CD4-positive, alpha-beta T cell treated with Interferon gamma for 1 hour (primary cell): ENCODE measurements at places on chromosomes 16 and 17.

- peak; percentile 69 for DNase-seq
Measured at GRCh38 chr17:34980681-34981537, 597 bp downstream of the LIG3 start.

DNA sequence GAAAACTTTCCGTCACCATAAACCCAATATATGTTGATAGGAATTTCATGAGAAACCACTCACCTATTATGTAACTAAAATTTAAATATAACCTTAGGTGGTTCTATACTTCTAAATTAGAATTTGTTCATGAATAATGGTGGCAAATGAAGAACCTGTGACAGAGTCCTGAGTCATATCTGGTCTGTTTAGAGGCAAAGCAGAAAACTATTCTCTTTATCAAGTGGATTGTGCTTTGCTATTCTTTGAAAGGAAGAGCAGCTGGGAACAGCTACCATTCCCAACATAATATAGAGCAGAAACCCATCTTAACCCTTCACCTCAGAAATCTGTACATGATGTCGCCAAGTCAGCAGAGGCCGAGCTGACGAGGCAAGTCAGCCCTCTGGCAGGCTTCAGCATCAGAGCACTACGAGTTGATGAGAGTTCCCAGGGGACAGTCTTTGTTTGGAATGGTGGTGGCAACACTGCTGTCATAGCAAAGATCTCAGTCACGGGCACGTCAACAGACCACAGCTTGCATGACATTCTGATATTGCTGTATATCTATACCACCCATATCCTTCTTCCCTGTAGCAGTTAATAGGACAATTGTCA is 631.9 kb upstream of the CA10 start:
- DNase-seq = no peak

DNA sequence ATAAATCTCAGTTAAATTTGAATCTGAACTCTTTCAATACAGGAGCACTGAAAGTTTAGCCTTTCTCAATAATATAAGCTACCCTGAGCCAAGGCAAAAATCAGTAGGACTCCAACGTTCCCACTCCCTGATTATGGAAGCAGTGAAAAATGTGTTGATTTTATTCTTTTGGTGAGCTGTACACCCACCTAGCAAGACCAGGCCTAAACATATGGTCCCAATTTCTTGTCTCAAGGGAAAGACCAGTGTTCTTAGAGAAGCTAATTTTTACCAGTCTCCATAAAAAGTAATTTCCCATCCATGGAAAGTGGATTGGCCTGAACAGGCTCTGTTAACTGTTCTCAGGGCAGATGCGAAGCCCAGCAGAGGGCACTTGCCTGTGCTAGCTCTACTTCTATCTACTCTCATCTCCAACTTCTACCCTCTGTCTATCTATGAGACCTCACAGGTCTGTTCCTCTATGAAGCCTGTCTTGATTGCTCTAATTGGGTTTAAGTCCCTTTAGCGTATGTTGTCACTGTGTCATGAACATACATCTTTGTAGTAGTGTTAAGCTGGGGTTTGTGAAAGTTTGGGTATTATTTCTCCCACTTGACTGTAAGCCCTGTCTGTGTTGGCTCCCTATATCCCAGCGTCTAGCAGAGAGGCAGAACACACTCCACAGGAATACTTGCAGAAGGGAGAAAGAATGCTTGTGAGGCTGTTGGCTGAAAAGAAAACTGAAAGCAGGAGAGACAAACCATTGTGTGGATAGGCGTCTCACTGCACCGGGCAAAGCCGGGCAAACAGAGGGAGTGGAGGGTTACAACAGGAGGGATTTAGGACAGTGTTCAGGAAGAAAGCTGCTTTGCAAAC is 167.1 kb upstream of the MAF start:
- DNase-seq = no peak

DNA sequence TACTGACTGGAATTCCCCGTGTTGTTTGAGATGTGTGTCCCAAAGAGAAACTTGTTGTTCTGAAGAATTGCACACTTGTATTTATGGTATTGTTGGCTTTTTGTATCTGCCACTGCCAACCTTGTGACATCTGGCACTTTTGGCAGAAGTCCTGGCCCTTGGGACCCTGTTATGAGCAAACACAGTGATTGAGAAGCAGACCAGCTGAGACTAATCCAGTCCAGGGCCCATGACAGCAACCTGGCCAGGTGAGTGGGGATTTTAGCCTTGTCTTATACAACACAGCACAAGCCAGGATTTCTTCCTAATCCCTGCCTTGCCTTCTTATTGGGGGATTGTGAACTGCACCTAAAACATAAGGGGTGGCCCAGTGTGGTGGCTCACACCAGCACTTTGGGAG is 80.0 kb downstream of the NTN1 start:
- no peak for DNase-seq

- no peak for DNase-seq
Measured at GRCh38 chr16:17435318-17435717, 35.4 kb downstream of the XYLT1 start.

DNA sequence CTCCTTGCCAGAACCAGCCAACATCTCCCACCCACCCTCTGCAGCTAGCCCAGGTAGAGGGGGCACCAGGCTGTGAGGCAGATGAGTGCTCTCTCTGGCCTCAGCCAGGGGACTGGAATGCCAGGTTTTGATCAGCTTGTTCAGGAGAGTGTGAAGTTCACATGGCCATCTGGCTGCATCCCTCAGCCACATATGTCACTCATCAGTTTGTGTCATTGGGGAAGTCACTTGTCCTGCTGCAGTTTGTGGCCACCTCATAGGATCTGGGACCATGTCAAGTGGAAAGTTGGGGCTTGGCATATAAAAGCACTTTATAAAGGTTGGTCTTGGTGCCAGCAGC is 147.6 kb downstream of the SOCS1 start:
- no peak for DNase-seq

DNA sequence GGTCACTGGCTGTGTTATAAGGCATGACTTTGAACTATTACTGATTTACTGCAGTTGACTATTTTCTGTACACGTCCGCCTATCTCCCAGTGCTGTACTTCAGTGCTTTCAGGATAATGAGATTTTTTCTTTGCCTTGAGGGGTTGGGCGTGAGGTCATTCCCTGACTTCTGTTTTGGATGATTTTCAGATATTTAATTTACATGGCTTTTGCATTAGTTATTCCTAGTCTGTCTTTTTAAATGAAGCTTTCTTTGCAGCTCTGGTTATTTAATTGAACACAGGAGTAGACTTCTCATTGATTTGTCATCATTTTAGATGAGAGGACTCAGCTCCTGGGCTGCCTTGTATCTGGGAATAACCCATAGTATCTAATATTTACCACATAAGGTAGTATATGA is 23.7 kb downstream of the WIPF2 start:
- no peak for DNase-seq

- no peak for DNase-seq
Measured at GRCh38 chr16:89548344-89549006, 12.0 kb upstream of the RPL13 start.

DNA sequence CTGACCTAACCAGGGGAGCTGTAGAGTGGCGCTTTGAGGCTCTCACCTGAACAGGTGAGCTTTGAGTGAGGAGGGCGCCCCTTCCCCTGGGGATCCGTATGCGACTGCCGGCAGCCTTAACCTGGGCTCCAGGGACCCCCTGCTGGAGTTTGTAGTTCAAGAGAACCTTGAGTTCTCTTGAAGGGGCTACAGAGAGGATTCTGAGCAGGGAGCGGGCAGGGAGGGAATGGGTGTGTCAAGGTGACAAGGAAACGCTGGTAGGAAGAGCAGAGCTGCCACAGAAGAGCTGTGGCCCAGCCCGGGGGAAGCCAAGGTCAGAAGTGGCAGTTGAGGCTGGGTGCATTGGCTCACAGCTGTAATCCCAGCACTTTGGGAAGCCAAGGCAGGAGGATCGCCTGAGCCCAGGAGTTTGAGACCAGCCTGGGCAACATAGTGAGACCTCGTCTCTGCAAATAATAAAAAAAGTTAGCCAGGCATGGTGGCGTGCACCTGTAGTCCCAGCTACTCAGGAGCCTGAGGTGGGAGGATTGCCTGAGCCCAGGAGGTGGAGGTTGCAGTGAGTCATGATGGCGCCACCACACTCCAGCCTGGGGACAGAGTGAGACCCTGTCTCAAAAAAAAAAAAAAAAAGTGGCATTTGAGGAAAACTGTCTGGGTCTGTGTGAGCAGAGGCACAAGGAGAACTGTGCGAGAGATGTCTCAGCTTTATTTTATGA is 1.2 kb downstream of the LLGL2 start:
- no peak for DNase-seq

DNA sequence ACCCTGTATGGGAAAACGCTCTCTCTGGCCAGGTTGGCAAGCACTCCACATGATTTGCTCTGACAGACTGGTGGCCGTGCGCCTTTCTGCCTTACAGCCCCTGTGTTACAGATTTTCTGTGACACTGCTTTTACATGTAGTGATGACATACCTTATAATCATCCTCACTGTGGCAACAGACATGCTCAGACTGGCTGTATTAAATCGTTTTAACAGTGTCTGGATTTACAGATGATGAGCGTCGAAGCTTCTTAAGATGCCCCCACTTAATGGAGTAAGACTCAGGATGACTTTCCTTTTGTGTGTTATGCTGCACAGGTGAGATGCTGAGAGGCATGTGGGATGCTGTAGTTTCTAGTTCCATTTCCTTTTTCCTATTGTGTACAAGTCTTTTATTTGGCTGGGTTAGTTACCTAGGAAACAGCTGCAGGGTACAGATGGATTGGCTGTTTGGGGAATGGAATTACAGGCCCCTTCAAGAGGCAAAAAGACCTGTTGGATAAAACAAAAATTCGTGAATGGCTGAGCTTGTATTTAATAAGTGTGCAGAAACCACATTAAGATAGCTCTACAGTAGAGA is 20.9 kb upstream of the VWA3A start:
- DNase-seq = no peak

DNA sequence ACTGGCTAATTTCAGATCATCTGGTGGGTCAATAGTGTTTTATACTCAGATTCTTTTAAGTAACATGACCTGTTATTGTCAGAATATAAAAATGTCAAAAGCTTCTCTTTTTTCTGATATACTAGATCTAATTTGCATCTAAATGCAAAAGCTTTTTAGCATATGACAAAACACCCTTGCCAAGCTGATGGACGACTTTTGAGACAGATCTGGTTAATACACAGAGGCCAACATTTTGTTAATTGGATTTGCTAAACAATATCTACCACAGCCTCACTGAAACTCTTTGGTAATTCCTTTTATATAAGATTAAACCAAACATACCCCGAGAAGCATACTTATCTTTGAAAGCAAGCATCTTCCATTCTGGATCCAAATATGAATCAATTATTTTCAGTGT is 10.3 kb upstream of the NOL11 start:
- no peak for DNase-seq

GRCh38 chr16:76963614-76964315 is 227.2 kb upstream of the MON1B start:
- no peak for DNase-seq

GRCh38 chr16:11793840-11794239 is 3.2 kb downstream of the ZC3H7A start:
- DNase-seq = no peak

GRCh38 chr17:83109386-83109785 is 30.0 kb downstream of the METRNL start:
- DNase-seq = no peak

- DNase-seq = no peak
Measured at GRCh38 chr17:6670999-6671398, 19.4 kb downstream of the C17orf100 start.

GRCh38 chr16:23141959-23142740 is 7.1 kb downstream of the USP31 start:
- DNase-seq = no peak

DNA sequence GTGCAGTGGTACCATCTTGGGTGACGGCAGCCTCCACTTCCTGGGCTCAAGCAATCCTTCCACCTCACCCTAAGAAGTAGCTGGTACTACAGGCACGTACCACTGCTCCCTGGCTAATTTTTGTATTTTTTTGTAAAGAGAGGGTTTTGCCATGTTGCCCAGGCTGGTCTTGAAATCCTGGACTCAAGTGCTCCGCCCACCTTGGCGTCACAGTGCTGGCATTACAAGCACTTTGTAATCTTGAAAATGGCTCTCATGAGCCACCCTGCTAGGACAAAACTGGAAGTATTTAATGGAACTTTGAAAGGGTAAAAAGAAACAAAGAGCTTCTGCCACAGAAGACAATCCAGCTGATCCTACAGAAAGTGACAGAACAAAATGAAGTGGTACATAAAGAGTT is 9.2 kb downstream of the SUMO2 start:
- no peak for DNase-seq

DNA sequence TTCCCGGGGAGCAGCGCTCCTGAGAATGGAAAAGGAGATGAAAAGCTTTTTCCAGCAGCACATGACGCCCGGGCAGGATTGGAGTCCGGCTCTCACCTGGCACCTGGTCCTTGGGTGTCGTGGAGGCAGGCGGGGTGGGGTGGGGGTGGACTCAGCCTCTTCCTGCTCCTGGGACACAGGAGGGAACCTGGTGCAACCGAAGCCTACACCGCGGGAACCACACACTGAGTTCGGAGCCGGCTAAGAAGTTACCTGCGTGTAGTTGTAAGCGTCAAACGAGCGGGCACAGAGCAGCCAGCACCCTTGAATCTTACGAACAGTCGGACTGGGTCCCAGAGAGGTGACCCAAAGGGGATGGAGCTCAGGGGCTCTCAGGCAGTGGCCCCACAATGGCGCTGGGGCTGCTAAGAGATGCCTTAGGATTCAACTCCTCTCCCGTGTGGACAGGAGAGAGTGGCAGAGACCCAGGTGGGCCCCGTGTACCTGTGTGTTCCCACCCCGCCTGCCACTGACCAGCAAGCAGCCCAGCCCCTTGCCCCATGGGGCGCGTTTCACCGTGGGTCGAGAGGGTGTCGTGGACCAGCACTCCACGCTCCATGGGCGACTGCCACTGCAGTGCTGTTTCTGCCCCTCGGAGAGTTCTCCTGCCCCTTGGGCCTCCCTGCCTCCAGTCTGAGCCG is 105.8 kb upstream of the METRNL start:
- no peak for DNase-seq

DNA sequence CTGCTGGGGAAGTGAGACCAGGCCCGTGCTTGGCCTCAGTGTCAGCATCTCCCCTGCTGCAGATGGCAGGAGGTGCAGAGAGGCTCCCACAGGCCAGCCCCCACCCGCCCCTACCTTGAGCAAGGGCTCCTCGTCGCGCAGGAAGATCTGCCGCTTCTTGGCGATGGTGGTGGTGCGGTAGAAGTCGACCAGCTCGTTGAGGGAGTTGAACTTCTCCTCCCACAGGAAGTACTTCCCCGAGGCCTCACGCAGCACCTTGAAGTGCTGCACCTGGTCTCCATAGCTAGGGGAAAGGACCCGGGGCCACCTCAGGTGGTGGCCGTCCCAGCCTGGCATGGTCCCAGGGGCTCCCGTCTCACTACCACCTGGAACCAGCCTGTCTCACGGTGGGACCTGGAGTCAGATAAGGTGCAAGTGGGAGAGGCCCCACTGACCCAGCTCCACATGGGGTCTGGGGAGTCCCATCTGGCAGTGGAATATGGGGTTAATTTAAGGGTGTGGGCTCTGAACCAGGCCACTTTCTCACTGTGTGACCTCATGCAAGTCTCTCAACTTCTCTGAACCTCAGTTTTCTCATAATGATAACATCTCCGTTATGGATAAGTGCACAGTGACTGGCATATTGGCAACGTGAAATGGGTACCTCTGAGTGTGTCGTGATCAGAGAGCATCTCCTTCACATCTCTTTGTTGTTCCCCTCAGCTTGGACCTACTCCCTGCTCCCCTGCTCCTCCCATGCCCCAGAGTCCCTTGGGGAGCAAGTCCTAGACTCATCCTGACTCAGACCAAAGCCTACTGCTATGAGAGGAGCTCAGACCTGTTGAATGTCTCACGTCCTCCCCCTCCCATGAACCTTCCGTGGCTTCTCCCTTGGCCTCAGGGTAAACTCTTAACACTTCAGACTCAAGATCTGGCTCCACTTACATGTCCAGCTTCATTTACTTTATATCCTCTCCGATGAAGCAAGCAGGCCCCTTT is 19.8 kb upstream of the FAM83G start:
- no peak for DNase-seq

GRCh38 chr16:47519546-47519945 is 58.4 kb downstream of the PHKB start:
- no peak for DNase-seq
